Upper lobe of left lung (tissue), 6 donors: ENCODE measurements at places on chromosomes 6 and 20.
A peak's percentile ranks its signal among the peaks of the same experiment; 100 is the strongest.

- no peak overlapping the region for H3K4me3 ChIP-seq
- H3K27ac ChIP-seq = no peak overlapping the region
- H3K4me1 ChIP-seq = peaks cover 7% of the 10 kb centered on the region
- DNase-seq = no peak
- H3K36me3 ChIP-seq = no peaks in the 10 kb centered on the region
Observed at GRCh38 chr6:157603314-157603940, 219.6 kb upstream of the SNX9 start.

DNA sequence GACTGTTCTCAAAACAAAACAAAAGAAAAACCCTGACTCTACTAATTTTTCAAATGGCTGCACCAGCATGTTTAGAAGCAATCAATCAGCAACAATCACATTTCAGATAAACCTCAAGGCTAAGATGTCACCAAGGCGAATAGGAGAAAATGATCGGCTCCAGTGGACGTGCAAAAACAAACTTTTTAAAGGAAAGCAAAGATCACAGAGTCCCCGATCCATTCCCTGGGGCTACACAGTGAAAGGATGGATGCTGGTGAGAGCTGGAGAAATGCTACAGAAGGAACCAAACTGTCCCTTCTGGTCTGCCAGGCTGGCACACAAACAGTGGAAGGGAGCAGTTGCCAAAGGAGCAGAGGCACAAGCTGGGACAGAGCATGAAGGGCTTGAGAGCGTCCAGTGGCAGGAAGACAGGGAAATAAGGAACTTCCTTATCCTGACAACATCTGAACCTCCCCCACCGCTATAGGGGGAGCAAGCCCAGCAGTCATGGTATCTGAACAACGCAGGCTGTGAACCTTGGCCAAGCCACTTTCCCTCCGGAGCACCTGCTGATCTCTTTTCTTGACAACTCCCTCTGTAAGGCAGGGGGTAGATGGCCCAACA is 73.7 kb upstream of the HIVEP1 start:
- no peak for DNase-seq
- no peak overlapping the region for H3K4me3 ChIP-seq
- no peak overlapping the region for H3K27ac ChIP-seq
- H3K36me3 ChIP-seq = no peaks in the 10 kb centered on the region

- H3K27me3 ChIP-seq = no peaks in the 10 kb centered on the region
- H3K4me3 ChIP-seq = no peak overlapping the region
- no peak for DNase-seq
- H3K36me3 ChIP-seq = peaks cover 50% of the 10 kb centered on the region
- no peaks in the 10 kb centered on the region for H3K4me1 ChIP-seq
Observed at GRCh38 chr20:36254076-36254475, 17.8 kb downstream of the AAR2 start.

DNA sequence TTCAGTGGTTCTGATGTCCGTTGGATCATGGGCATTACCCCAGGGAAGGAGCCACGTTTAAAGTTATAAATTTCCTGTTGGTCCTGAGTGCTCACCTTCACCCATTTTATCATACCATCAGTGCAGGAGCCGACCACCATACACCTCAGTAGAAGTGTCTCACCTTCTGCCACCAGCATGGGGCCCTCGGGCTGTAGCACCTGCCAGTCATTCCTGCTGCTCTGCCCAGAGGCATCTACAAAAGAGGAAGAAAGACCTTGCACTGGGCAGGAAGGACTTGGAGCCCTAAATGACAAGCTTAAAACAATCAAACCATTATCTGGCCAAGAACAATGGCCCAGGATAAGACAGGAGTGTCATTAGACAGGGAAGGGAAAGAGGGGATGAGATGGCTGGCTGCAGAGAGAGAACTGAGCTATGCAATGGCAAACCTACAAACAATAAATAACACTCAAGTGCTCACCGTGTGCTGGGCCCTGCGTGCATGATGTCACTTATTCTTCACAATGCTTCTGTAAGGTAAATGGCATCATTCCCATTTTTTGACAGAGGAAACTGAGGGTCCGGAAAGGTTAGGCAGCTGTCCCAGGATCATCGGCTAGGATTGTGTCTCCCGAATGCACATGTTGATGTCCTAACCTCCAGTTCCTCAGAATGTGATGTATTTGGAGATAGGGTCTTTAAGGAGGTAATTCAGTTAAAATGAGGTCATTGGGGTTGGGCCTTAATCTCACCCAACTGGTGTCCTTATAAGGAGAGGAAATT is 11.2 kb downstream of the SIRPB2 start:
- H3K36me3 ChIP-seq = peaks cover 3% of the 10 kb centered on the region
- DNase-seq = no peak
- no peaks in the 10 kb centered on the region for H3K27me3 ChIP-seq
- no peak overlapping the region for H3K4me3 ChIP-seq
- no peaks in the 10 kb centered on the region for H3K4me1 ChIP-seq
- no peak overlapping the region for H3K27ac ChIP-seq

GRCh38 chr6:63859528-63859927 is 223.9 kb downstream of the PHF3 start:
- H3K4me3 ChIP-seq = no peak overlapping the region
- no peaks in the 10 kb centered on the region for H3K4me1 ChIP-seq
- no peaks in the 10 kb centered on the region for H3K36me3 ChIP-seq
- H3K27me3 ChIP-seq = no peaks in the 10 kb centered on the region
- no peak overlapping the region for H3K27ac ChIP-seq

- no peak overlapping the region for H3K27ac ChIP-seq
- no peaks in the 10 kb centered on the region for H3K27me3 ChIP-seq
- DNase-seq = no peak
- peaks cover 41% of the 10 kb centered on the region for H3K36me3 ChIP-seq
Observed at GRCh38 chr6:111399626-111400025, 83.4 kb downstream of the REV3L start.

- no peak overlapping the region for H3K4me3 ChIP-seq
- H3K27ac ChIP-seq = no peak overlapping the region
- no peaks in the 10 kb centered on the region for H3K27me3 ChIP-seq
- peaks cover 7% of the 10 kb centered on the region for H3K4me1 ChIP-seq
- peaks cover under 1% of the 10 kb centered on the region for H3K36me3 ChIP-seq
Observed at GRCh38 chr6:31775184-31775583, 1.9 kb downstream of the VWA7 start.

- H3K4me1 ChIP-seq = peaks cover 33% of the 10 kb centered on the region
- DNase-seq = no peak
- no peak overlapping the region for H3K4me3 ChIP-seq
- H3K36me3 ChIP-seq = no peaks in the 10 kb centered on the region
- H3K27ac ChIP-seq = peak overlapping the region; percentile 76
- no peaks in the 10 kb centered on the region for H3K27me3 ChIP-seq
Observed at GRCh38 chr20:23125625-23126191, 39.6 kb upstream of the CD93 start.

DNA sequence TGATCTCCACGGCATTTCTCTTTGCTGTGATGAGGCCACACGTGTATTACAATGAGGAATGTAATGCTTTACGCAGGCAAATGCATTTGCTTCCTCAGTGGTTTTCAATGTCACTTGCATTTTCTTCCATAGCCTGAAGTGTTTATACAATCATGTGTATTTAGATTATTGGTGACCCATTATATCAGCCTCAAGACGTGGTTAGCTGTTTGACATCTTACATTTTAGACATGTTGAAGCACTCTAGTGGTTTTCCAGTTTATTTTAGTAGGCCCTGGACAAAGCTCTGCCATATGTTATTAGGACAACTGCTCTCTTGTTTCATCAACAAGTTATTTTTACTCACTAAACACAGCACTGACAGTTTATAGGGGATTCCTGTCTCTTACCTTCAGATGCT is 200.4 kb downstream of the UTRN start:
- H3K4me3 ChIP-seq = no peak overlapping the region
- H3K27ac ChIP-seq = no peak overlapping the region
- no peak for DNase-seq
- H3K36me3 ChIP-seq = peaks cover 33% of the 10 kb centered on the region
- H3K27me3 ChIP-seq = no peaks in the 10 kb centered on the region
- no peaks in the 10 kb centered on the region for H3K4me1 ChIP-seq

- no peaks in the 10 kb centered on the region for H3K27me3 ChIP-seq
- H3K4me1 ChIP-seq = peaks cover 22% of the 10 kb centered on the region
- no peaks in the 10 kb centered on the region for H3K36me3 ChIP-seq
Observed at GRCh38 chr6:56714273-56714672, 71.6 kb upstream of the DST start.

- no peaks in the 10 kb centered on the region for H3K36me3 ChIP-seq
- H3K4me1 ChIP-seq = no peaks in the 10 kb centered on the region
- H3K4me3 ChIP-seq = no peak overlapping the region
Observed at GRCh38 chr6:81384921-81385320, 367.6 kb downstream of the TENT5A start.

GRCh38 chr6:148435386-148435785 is 92.7 kb downstream of the SASH1 start:
- H3K27ac ChIP-seq = no peak overlapping the region
- H3K4me3 ChIP-seq = no peak overlapping the region
- H3K4me1 ChIP-seq = peaks cover 46% of the 10 kb centered on the region
- DNase-seq = peak; percentile 49

- H3K36me3 ChIP-seq = no peaks in the 10 kb centered on the region
- peak within 1 kb of the TSS; percentile 44 for H3K4me3 ChIP-seq
- peak; percentile 85 for DNase-seq
- peaks cover 12% of the 10 kb centered on the region for H3K4me1 ChIP-seq
- no peaks in the 10 kb centered on the region for H3K27me3 ChIP-seq
- peak within 1 kb of the TSS; percentile 53 for H3K27ac ChIP-seq
Observed at GRCh38 chr20:46894579-46894958, at the start of gene EYA2. TSS of gene EYA2 (plus strand) at chr20:46894843. CDS start at chr20:46990011, 95,168 bp downstream.

- H3K27me3 ChIP-seq = no peaks in the 10 kb centered on the region
- H3K4me3 ChIP-seq = no peak overlapping the region
- H3K36me3 ChIP-seq = peaks cover 12% of the 10 kb centered on the region
- H3K4me1 ChIP-seq = peaks cover 35% of the 10 kb centered on the region
Observed at GRCh38 chr20:5606350-5606749, 143.9 kb upstream of the SHLD1 start.

GRCh38 chr20:51473771-51474170 is 68.7 kb downstream of the NFATC2 start:
- no peaks in the 10 kb centered on the region for H3K4me1 ChIP-seq
- no peak overlapping the region for H3K27ac ChIP-seq
- H3K4me3 ChIP-seq = no peak overlapping the region
- H3K27me3 ChIP-seq = no peaks in the 10 kb centered on the region
- DNase-seq = no peak

DNA sequence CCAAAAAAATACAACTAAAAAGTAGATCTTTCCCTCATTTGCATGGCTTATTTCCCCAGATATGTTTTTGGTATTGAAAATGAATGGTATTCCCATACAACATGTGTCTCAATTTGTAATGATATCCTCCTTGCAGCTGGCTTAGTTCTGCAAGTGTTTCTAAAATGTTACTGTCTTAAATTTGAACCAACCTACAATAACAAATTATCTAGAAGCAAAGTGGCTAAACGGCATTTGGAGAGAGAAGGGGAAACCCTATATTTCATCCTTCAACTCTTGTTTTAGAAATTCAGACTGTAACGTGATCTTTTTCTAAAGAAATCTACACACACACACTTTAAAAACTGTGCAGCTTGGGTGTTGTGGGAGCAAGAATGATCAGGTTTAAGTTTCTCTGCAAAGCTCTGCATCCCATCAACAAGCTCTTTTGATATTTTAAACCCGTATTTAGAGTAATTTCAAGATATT is 153.0 kb downstream of the SOBP start:
- H3K4me3 ChIP-seq = no peak overlapping the region
- no peak overlapping the region for H3K27ac ChIP-seq
- no peaks in the 10 kb centered on the region for H3K36me3 ChIP-seq
- no peaks in the 10 kb centered on the region for H3K27me3 ChIP-seq
- DNase-seq = no peak
- H3K4me1 ChIP-seq = peaks cover 25% of the 10 kb centered on the region

GRCh38 chr6:91240878-91241603 is 654.2 kb upstream of the MAP3K7 start:
- no peak overlapping the region for H3K4me3 ChIP-seq
- no peaks in the 10 kb centered on the region for H3K4me1 ChIP-seq
- H3K27ac ChIP-seq = no peak overlapping the region
- DNase-seq = no peak
- H3K27me3 ChIP-seq = no peaks in the 10 kb centered on the region
- H3K36me3 ChIP-seq = no peaks in the 10 kb centered on the region

GRCh38 chr6:50681213-50681824 is 32.0 kb upstream of the TFAP2D start:
- no peaks in the 10 kb centered on the region for H3K36me3 ChIP-seq
- H3K4me3 ChIP-seq = no peak overlapping the region
- no peaks in the 10 kb centered on the region for H3K27me3 ChIP-seq
- no peak for DNase-seq

- DNase-seq = no peak
- peaks cover 8% of the 10 kb centered on the region for H3K4me1 ChIP-seq
- peaks cover 81% of the 10 kb centered on the region for H3K36me3 ChIP-seq
- H3K27me3 ChIP-seq = no peaks in the 10 kb centered on the region
- no peak overlapping the region for H3K4me3 ChIP-seq
Observed at GRCh38 chr6:160042014-160042773, 73.3 kb downstream of the IGF2R start.

DNA sequence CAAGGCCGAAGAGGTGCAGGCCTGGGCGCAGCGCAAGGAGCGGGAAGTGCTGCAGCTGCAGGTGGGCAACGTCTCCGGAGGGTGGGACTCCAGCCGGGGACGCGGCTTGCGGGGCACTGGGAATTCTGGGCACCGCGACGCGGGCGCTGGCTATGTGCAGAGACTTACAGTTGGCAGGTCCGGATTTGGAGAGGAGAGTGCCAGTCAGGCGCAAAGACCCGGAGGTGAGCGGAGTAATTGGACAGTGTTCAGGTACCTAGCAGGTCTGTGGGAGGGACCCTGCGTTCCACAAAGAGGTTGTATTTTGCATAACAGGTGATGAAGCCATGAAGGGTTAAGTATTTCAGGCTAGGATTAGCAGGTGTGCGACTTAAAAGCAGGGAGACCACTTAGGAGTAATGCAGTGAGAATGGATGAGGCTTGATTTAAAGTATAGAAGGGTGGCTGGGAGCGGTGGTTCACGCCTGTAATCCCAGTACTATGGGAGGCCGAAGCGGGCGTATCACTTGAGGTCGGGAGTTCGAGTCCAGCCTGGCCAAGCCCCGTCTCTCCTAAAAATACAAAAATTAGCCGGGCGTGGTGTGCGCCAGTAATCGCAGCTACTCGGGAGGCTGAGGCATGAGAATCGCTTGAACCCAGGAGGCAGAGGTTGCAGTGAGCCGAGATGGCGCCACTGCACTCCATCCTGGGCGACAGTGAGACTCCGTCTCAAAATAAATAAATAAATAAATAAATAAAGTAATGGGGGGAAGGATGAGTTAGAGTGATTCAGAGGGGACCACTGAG is 1.0 kb downstream of the MRPS26 start:
- peaks cover 26% of the 10 kb centered on the region for H3K36me3 ChIP-seq
- no peak for DNase-seq
- no peaks in the 10 kb centered on the region for H3K27me3 ChIP-seq
- H3K27ac ChIP-seq = peak overlapping the region; percentile 84

DNA sequence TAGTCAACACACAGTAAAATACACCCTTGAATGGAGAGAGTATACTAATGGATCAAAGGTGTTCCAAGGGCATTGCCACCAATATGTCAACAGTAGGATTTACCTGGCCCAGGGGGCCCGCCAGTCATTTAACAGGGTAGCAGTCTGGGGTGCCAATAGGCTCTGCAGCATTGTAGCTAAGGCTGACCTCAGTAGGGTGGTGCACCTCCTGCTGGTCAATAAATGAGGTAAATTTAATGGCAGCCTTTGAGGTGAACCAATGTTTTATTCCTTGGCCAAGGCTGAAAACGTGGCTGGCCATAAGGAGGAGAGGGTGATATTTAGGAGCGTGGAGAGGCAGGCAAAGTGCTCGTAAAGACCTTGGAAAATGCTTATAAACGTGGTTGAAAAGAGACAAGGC is 147.2 kb downstream of the RPS12 start:
- no peaks in the 10 kb centered on the region for H3K36me3 ChIP-seq
- no peaks in the 10 kb centered on the region for H3K27me3 ChIP-seq
- H3K27ac ChIP-seq = no peak overlapping the region
- DNase-seq = no peak
- H3K4me3 ChIP-seq = no peak overlapping the region

- no peaks in the 10 kb centered on the region for H3K36me3 ChIP-seq
- DNase-seq = no peak
- H3K4me1 ChIP-seq = peaks cover 42% of the 10 kb centered on the region
- H3K4me3 ChIP-seq = no peak overlapping the region
- no peaks in the 10 kb centered on the region for H3K27me3 ChIP-seq
Observed at GRCh38 chr6:15280028-15280427, 34.2 kb downstream of the JARID2 start.
